ENCODE measurements at places on chromosomes 1 and 21.

DNA sequence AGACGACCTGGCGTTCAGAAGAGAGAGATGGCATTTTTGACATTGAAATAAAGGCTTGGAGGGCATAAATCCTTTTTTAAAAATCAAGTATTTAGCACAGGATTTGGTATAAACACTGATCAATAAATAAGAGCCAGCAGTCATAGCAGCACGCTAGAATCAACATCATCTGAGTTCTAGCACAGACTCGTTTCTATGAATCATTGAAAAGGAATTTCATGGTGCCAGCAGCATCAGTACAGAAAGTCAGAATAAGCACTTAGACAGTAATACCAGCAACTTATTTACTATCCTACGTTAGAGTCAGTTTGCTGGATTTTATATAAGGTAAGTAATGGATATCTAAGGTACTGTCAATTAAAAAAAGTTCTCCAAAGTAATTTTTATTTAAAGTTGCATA is 119.3 kb downstream of the HLCS start:
- no peak for DNase-seq

DNA sequence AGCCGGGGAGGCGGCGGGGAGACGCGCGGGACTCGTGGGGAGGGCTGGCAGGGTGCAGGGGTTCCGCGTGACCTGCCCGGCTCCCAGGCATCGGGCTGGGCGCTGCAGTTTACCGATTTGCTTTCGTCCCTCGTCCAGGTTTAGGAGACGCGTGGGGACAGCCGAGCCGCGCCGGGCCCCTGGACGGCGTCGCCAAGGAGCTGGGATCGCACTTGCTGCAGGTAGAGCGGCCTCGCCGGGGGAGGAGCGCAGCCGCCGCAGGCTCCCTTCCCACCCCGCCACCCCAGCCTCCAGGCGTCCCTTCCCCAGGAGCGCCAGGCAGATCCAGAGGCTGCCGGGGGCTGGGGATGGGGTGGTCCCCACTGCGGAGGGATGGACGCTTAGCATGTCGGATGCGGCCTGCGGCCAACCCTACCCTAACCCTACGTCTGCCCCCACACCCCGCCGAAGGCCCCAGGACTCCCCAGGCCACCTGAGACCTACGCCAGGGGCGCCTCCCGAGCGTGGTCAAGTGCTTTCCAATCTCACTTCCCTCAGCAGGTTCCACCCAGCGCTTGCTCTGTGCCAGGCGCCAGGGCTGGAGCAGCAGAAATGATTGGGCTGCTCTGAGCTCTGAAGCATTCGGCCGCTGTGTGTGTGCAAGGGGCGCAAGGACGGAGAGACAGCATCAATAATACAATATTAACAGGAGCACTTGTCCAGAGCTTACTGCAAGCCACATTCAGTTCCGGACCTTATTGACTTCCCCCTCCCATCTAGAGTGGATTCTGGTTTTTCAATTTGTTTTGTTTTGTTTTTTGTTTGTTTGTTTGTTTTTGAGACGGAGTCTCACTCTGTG is 10.3 kb downstream of the SIM2 start:
- no peak for DNase-seq

DNA sequence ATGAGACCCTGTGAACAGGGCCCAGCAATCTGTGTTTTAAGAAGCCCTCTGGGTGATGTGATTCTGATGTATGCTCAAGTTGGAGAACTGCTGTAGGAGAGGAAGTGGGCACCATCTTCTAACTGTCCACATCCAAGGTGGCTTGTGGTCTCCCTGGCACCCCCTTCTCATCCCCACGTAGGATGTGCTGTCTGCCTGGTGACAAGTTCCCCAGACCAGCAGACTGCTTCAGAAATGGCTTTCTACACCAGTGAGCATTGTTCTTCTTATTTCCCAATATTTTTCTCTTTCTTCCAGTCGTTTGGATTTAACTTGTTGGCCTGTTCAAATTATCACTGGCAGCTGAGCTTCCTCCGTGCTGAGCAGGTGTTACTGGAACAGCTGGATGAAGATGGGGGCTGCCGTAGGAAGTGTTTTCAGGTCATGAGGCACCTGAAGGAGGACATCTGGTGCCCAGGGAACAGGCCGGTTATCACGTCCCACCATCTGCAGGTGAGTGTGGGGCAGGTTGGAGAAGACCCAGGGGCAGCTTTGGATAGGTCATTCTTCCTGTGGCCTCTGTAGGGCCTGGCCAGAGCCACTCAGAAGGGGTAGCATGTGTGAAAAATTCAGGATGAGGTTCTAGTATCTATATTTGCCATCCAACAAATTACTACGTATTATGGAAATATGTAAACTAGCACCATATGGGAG is 16.8 kb downstream of the MAB21L3 start:
- DNase-seq, result no peak

- DNase-seq, result no peak
Measured at GRCh38 chr21:43903451-43904091, 38.5 kb downstream of the AGPAT3 start.

DNA sequence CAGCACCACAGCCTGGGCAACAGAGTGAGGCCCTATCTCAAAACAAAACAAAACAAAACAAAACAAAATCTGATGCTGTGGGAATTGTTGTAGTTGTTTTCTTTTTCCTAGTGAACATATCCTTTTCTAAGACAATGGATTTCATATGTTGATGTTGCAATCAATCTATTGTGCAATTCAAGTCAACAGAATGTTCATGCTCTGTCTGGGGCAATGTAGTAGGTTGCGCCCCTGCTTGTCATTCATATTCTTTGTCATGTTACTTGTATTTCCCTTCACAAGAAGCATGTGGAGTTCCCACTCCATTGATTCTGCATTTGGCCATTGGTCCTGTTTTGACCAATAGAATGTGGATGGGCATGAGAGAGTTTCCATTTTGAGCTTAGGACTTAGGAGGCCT is 223.9 kb downstream of the DUSP10 start:
- DNase-seq, result no peak

DNA sequence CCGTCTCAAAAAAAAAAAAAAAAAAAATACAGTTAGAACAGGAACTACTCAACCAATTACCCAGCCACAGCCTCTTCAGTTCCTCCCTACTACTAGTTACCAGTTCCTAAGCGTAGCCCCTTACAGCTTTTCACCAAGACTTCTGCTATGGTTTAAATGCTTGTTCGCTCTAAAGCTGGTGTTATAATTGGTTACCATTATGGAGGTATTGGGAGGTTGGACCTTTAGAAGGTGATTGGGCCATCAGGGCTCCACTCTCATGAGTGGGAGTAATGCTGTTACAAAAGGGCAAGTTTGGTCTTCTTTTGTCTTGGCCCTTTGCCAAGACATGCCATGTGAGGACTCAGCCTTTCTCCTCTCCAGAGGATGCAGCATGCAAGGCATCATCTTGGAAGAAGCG is 3.0 kb upstream of the SMPDL3B start:
- DNase-seq, result no peak

GRCh38 chr1:24222008-24222605 is 35.0 kb upstream of the IFNLR1 start:
- DNase-seq, result no peak

GRCh38 chr1:84350104-84350503 is 48.2 kb upstream of the DNASE2B start:
- no peak for DNase-seq

DNA sequence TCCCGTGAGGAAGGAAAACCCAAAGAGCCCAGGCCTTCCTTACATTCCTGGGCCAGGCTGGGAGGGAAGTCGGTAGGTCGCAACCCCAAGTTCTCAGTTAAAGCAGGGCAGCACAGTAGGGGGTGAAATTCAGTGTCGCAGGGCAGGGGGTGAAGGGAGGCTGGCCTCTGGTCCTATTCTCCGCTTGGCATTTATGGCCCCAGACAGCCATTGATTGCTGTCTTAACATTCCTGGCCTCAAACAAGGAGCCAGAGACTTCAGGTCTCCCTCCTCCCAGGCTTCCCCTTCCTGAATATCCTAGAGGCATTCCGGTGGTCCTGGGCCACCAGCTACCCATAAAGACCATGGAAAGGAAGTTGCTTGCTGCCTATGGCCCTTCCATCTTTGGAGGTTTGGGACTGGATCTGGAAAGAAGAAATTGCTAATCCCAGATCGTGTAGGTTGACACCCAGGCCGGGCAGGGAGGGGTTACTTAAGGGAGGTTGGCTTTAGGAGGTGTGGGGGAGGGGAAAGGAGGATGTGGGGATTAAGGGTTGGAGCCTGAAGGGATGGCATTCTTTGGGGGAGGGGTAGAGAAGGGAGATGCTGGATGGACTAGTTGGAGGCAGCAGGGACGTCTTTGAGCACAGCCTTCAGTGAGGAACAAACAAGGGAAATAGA is 1.7 kb downstream of the LIN28A start:
- DNase-seq, result no peak

- no peak for DNase-seq
Measured at GRCh38 chr1:78996791-78997190, 9.7 kb downstream of the ADGRL4 start.

DNA sequence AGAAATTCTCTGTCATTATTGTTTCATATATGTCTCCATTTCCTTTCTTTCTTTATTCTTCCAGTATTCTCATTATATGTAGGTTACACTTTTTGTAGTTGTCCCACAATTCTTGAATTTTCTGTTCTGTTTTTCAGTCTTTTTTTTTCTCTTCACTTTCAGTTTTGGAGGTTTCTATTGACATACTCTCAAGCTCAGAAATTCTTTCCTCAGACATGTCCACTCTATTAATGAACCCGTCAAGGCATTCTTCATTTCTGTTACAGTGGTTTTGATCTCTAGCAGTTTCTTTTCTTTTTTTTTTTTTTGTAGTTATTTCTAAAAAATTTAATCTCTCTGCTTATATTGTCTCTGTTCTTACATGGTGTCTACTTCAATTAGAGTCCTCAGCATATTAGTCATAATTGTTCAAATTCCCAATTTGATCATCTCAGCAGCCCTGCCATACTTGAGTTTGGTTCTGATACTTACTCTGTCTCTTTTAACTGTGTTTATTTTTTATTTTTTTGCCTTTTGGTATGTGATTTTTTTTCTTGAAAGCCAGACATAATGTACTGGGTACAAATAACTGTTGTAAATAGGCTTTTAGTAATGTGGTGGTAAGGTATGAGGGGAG is 49.5 kb upstream of the KCNK2 start:
- no peak for DNase-seq

- DNase-seq, result no peak
Measured at GRCh38 chr21:32834916-32835235, 63.3 kb upstream of the PAXBP1 start.

DNA sequence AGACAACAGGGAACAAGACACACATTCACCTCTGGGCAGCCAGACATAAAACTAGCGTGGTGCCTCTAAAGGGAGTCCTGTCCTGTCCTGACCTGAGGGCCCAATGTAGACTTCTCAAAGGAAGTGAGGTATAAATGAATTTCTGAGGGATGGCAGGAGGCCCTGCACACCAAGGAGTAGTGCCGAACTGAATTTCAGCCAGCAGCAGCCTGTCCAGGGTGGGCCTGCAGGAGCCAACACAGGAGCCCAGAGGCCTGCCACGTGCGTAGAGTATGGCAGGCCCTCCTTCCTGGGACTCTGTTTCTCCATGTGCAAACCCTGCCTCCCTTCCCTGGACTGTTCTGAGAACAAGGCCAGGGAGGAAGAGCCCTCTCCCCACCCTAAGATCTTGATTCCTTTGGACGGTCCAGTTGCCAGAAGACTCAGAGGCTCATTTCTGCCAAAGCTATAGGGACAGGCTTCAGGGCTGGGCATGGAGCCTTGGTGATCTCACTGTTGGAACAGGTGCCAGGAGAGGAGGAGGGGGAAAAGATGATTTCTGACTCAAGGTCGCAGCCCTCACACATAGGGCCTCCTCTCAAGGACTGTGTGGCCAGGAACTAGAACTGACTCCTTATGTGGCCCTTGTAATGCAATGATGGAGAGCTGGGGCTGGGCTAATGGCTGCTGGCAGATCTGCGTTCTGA is 1.8 kb upstream of the FABP3 start:
- no peak for DNase-seq

DNA sequence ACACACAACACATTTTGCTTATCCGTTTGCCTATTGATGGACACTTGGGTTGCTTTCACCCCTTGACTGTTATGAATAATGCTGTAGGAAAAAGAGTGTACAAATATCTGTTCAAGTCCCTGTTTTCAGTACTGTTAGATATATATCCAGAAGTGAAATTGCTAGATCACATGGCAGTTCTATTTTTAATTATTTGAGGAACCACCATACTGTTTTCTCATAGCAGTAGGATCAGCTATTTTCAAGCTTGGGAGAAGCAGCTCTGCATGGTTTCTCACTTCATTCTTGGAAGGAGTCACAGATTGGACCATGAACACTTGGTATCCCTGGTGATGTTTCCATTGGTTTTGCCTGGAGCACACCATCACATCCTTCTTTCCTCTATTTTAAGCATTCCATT is 114.4 kb upstream of the ZP4 start:
- no peak for DNase-seq

- DNase-seq, result no peak
Measured at GRCh38 chr1:84427250-84428188, 29.2 kb downstream of the DNASE2B start.

- DNase-seq, result no peak
Measured at GRCh38 chr1:53011175-53011574, 50.8 kb upstream of the PODN start.

GRCh38 chr1:150151291-150152181 is 1.8 kb downstream of the PLEKHO1 start:
- peak; percentile 83 for DNase-seq

- no peak for DNase-seq
Measured at GRCh38 chr1:236862615-236863211, 67.6 kb downstream of the MTR start.

- DNase-seq, result no peak
Measured at GRCh38 chr1:48869116-48869893, 92.6 kb upstream of the BEND5 start.

- peak; percentile 59 for DNase-seq
Measured at GRCh38 chr1:221439008-221439746, 302.7 kb downstream of the DUSP10 start.

Data from CD4-positive, alpha-beta T cell treated with Interleukin-15 for 4 hours (primary cell).